ENCODE measurements at places on chromosomes 16 and 17.

GRCh38 chr17:77164483-77165091 lies 23.8 kb downstream of the SEC14L1 start:
- no peak for DNase-seq

DNA sequence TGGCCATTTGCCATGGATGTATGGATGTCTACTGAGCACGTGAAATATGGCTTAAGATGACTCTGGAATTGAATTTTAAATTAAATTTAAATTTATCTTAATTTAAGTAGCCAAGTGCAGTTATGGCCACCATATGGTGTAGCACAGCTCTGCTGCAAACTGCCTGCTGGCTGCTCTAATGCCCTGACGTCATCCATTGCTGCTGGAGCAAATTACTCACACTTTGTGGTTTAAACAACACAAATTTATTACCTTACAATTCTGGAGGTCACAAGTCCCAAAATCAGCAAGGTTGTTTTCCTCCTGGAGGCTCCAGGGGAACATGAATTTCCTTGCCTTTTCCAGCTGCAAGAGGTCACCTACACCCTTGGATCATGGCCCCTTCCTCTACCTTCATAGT lies 679.3 kb upstream of the EEF2KMT start:
- DNase-seq, result no peak

DNA sequence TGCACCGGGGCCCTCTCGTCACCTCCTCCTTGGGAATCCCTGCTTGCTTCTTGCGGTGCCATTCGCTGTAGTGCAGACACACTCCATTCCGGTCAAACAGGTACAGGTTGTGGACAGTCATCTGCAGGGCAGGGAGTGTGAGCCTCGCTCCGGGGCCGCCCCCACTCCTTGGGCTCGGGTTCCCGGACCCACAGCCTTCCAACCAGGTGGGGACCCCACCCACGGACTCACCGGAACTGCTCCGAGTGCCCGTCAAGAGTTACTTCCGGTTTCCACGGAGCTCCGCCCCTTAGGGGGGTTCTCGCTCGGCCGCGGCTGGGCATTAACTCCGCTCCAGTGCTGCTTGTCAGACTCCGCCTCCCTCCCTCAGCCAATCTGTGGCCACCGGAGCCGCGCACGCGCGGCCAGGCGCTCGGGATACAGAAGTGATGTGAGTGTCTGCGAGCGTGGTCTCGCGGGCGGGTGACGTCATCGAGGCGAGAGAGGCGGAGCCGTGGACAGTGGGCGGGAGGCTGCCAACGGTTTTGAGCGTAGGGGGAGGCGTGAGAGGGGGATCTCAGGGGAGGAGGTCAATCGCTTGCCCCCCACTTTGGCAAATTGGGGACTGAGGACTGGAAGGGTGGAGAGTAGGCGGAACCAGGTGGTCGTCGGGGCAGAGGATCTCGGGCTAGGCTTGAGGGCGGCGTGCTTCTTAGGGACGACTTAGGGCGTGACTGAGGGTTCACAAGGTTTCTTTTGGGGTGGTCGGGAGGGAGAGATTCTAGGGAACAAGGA lies at the start of the genes CNTROB and TRAPPC1:
Gene CNTROB, plus strand, starts transcription at position 498 of the 774 bp plus-strand sequence. CDS start 874 bp downstream, outside the sequence.
Gene TRAPPC1, minus strand, starts transcription at position 238 of the 774 bp plus-strand sequence. Its CDS starts 117 bp downstream, at position 121.
- peak; percentile 99 for DNase-seq

DNA sequence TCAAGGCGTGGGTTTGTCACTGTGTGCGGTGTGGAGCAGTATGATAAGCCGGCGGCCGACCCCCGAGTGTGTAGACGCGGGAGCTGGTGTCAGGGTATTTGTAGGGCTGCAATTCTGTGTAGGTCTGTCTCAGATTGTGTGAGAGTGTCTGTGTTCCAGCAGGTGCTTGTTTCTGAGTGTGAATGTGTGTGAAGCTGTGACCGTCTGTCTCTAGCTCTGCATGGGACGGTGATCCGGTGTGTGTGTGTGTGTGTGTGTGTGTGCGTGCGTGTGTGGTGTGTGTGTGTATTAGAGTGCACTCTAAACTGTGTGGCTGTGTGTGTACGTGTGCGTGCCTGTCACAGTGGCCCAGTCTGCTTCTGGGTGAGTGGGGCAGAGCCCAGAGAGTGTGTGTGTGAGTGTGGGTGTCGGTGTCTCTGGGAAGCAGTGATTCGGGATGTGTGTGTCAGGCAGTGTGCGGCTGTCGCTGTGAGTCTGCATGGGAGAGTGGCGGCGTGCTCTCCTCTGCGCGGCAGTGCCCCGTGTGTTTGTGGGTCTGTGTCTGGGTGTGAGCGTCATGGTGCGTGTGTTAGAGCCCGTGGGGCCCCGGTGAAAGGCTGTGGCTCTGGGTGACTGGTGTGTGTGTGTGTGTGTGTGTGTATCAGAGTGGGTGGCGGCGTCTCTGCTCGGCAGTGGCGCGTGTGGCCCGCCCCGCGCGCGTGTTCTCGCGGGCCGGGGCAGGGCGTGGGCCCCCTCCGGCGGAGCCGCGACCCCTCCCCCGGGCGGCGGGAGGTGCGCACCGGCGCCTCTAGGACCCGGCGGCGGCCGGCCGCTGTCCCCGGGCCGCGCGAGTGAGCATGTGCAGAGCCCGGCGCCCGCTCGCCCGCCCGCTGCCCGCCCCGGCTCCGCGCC lies at the start of gene WSCD1:
Gene WSCD1, plus strand, starts transcription at position 841 of the 891 bp plus-strand sequence. CDS start 10,280 bp downstream, outside the sequence.
- DNase-seq, result no peak

GRCh38 chr16:58451265-58451689 lies 48.7 kb upstream of the NDRG4 start:
- DNase-seq, result no peak

DNA sequence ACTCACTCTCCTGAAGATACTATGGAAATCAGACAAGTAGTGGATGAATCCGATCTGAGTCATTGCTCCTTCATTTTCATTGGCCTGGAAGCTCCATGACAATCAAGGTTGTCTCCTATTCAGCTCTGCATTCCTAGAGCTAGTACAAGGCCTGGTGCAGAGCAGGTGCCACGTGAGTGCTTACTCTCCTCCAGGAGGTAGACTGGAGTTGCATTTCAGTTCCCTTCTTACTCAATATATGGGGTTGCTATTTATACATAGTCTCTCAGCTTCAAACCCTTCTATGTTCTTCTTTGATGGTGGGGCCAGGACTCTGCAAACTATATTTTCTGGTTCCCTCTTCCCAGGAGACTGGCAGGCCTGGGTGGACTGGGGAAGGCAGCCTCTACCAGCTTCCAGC lies 148.3 kb downstream of the ASIC2 start:
- DNase-seq, result no peak

DNA sequence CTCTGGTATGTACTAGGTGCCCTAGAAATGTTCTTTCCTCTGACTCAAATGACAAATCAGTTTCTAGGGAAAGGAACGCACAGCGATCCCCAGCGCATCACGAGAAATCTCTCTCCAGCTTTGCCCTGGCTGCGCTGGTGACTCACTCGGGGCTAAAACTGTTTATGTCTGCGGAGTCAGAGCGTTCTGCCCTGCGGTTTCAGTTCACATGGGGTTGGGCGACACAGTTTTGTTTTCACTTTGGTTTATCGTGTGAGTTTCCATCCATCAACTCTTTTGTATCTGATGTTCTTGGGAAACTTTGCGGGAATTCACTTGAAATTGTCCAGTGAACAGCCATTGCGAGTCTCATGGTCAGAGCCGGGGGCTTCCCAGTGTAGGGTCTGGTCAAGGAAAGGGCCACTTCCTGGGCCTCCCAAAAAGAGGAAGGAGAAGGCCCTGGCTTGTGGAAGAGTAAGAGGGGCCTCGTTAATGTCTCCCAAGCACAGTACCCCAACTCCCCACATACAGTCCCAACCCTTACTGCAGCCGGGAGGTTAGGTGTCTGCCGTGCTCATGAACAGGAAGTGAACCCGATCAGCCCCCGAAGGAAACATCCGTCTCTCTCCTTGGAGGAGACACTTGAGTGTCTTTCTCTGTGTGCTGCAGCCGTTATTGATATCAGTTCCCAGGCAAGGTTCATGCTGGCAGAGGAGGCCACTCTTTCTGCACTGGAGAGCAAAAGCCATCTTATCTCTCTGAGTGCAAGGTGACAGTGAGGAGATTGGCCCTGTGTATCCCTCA lies 643.2 kb downstream of the WWOX start:
- DNase-seq, result no peak

DNA sequence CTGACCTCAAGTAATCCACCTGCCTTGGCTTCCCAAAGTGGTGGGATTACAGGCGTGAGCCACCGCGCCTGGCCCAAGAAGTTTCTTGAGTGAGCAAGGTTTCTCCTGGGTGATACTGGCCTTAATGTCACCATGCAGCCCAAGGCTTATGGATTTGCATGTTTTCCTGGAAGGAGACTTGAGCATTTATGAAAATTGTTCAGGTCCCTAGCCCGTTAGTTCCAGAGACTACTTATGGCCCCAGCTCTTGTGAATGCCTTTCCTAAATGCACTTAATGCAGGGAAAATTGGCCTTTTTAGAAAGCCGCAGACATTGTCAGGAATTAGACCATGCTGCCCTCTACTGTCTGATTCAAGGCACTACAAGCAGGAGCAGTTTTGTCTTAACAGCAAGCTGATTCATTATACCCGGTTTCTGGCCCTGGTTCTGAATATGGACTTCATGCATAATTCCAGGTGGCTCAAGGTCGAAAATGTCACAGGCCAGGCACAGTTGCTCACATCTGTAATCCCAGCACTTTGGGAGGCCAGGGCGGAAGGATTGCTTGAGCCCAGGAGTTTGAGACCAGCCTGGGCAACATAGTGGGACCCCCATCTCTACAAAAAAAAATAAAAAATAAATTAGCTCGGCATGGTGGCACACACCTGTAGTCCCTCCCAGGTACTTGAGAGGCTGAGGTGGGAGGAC lies 91.3 kb downstream of the SNX29 start:
- DNase-seq, result peak; percentile 81

DNA sequence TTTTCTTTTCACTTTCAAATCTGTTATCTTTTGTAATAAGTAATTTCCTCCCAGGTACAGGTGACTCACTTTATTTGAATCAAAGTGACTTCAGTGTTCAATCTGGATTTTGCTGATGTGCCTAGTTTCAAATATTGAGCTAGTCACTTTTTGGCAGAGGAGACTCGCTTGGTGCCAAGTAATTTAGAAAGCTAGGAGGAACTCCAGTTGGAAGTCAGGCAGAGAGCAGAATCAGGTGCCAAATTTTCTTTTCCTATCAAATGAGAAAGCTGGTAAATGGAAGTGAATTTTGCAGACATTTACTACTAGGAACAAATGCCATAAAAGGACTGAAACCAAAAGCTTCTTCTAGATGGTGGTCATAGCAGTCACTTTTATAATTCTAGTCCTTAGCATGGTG lies 656.0 kb upstream of the KIF2B start:
- DNase-seq, result no peak

DNA sequence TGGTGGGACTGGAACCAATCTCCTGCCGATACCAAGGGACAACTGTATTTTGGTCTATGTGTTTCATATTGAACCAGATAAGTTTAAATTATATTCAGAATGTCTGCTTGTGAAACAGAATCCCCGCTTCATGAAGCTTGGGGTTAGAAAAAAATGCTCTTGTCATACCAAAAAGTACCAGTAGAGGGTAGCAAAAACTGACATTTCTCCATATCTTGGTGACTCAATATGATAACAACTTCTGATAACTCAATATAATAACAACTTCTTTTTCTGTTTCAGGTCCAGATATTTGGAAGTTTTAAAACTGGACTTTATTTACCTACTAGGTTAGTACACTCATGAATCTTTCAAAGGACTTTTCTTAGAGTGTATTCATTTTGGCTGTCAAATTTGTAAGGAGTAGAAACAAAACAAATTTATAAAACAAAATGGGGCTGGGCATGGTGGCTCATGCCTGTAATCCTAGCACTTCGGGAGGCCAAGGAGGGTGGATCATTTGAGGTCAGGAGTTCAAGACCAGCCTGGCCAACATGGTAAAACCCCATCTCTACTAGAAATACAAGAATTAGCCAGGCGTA lies 52.3 kb upstream of the ADCY7 start:
- DNase-seq, result peak; percentile 50

DNA sequence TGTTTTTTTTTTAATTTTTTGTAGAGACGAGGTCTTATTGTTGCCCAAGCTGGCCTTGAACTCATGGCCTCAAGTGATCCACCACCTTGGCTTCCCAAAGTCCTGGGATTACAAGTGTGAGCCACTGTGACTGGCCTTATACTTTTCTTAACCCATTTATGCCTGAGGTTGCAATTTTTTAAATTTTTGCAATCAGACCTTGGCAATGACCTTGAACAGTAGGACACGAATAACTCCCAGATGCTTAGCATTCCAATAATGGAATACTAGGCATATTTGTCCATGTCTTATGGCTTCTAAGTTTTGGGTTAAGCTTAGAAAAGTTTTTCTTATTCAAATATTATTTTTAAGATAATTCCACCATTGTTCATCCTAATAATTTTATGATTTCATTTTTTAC lies 28.3 kb upstream of the TMEM97 start:
- peak; percentile 29 for DNase-seq

DNA sequence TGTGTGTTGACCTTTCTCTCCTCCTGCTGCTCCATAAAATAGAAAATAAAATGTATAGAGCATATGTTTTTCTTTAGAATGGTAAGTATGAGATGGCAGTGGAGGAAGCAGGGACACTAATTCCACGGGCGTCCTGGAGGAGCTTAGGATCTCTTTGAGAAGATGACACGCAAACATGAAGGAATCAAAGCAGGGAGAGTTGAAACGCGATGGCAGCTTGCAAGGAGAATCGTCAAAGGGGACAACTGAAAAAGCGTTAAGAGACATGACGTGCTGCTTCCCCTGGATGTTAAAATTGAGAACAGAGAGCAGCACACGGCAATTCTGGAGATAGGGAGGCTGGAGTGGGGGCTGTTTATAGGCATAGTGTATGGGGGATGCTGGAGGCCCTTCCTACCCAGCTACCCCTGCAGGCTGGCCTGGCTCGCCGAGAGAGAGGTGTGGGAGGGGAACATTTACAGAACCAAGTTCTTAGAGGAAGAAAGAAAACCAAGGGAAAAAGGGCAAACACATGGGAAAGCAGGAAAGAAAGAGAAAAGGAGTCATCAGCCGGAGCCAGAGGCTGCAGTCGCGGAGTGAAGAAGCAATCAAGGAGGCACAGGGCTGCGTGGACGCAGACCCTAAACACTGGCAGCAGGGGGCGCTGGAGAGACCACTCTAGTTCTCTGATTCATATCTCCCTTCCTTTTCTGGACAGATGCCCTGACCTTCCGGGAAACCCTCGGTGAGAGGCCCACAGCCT lies 55.8 kb downstream of the MYH13 start:
- peak; percentile 32 for DNase-seq

GRCh38 chr16:86044881-86045590 lies 146.1 kb downstream of the IRF8 start:
- no peak for DNase-seq
